ENCODE measurements at places on chromosomes 1 and 21.

- DNase-seq, result no peak
These were observed 30.0 kb upstream of the AGPAT3 start for GRCh38 chr21:43835050-43835449.

DNA sequence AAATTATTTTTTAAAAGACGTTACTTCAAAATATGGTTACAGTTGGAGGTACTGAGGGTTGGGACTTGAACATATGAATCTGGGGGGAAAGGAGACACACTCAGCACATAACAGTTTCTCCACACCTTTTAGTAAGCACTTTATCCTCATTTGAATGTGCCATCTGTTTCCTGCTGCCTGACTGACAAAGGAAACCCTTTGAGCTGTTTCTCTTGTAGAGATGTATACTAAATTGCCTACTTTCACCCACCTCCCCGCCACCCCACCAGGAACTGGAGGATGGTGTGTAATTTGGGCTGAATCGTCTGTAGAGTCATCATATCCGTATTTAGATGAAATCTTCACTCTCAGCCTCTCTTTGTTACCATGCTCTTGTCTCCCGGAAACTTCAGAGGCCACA is 108.1 kb downstream of the KAZN start:
- no peak for DNase-seq

DNA sequence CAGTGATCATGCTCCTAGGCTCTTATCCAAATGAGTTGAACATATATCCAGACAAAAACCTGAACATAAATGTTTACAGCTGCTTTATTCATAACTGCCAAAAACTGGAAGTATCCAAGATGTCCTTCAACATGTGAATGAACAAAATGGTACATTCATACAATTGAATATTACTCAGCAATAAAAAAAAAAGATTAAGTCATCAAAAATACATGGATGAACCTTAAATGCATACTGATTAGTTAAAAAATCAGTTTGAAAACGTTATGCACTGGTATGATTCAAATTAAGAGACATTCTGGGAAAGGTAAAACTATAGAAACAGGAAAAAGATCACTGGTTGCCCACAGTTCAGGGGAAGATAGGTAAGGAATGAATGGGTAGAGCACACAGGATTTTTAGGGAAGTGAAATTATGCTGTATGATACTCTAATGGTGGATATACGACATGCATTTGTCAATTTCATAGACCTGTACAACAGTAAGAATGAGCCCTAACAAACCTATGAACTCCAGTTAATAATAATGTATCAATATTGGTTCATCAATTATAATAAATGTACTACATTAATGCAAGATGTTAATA is 3.1 kb downstream of the LRRC40 start:
- no peak for DNase-seq

DNA sequence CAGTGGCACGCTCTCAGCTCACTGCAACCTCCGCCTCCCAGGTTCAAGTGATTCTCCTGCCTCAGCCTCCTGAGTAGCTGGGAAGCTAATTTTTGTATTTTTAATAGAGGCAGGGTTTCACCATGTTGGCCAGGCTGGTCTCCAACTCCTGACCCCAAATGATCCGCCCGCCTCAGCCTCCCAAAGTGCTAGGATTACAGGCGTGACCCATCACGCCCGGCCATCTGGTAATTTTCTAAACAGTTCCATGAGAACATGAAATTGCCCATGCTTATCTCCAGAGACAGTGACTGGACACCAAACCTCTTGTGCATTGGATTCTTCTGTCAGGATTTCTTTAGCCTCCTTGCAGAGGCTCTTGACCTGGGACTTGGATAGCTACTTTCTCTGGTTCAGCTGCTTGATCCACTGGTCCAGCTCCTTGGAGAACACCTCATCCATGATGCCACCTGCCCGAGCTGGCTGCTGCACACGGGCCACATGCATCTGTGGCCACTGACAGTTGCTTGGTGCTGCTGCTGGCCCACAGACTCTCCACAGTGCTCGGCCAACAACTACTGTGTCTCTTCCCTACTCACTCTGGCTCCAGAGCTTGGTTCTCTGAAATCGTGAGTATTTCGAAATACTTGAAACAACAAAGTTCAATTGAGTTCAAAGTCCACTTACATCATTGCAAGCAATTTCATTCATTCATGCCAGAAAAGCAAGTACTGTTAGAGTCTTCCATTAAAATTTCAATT is 40.0 kb upstream of the CTPS1 start:
- no peak for DNase-seq

GRCh38 chr1:176989754-176990153 is 174.8 kb downstream of the ASTN1 start:
- no peak for DNase-seq

GRCh38 chr1:94299627-94300553 is 62.5 kb upstream of the ARHGAP29 start:
- DNase-seq, result no peak

DNA sequence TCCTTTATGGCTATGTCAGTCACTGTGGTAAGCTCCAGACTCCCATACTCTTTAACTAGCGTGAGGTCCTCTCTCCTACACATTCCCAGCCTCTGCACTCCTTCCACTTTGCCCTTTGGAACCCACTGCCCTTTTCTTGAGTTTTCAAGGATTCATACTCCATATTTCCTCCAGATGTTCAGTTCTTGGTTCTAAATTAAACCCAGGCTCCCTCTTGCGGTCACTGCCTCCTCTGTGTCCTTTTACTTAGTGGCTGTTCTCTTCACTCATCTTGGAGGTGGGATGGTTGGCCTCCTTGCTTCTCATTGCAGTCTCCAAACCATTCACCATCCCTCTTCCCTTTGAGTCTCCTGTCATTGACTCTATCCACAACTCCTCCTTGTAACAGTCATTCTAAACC is 208.1 kb downstream of the TGFB2 start:
- DNase-seq, result no peak

GRCh38 chr1:64065571-64065970 is 137.9 kb upstream of the UBE2U start:
- DNase-seq, result no peak

DNA sequence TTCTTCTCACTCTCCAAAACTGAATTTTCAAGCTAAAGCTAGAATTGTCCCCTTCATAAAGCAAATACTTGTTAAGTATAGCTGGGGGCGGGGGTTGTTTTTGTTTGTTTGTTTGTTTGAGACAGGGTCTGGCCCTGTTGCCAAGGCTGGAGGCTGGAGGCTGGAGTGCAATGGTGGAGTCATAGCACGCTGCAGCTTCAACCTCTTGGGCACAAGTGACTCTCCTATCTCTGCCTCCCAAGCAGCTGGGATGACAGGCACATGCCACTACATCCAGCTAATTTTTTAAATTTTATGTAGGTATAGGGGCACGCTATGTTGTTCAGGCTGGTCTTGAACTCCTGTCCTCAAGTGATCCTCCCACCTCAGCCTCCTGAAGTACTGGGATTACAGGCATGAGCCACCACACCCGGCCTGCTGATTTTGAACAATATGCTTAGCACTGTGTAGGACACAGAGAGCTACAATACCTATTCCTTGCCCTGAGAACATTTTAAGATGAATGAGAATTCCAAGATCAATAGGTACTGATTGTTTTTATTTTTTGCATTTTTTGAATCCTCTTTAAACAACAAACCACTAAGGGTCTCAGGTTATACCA is 42.2 kb downstream of the PCNX2 start:
- DNase-seq, result no peak

DNA sequence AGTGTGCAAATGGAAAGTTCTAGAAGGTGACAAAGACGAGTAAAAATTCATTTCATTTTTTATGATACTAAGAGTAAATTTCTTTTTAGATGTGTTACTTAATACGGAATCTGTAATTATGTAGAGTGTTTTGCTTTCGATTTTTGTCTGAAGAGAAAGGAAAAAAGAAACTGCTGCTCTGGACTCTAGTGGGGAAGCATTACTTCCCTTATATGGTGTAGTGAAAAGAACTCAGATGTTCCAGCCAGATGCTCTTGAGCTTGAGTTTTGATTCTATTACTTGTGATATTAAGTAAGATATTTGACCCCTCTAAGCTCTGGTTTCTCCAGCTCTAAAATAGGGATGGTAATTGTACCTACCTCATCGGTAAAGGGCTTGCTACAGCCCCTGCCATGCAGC is 12.2 kb upstream of the GPR161 start:
- DNase-seq, result no peak

- DNase-seq, result no peak
These were observed 33.0 kb upstream of the S100A7 start for GRCh38 chr1:153493343-153493960.

- no peak for DNase-seq
These were observed 44.0 kb downstream of the NRIP1 start for GRCh38 chr21:15020797-15021196.

DNA sequence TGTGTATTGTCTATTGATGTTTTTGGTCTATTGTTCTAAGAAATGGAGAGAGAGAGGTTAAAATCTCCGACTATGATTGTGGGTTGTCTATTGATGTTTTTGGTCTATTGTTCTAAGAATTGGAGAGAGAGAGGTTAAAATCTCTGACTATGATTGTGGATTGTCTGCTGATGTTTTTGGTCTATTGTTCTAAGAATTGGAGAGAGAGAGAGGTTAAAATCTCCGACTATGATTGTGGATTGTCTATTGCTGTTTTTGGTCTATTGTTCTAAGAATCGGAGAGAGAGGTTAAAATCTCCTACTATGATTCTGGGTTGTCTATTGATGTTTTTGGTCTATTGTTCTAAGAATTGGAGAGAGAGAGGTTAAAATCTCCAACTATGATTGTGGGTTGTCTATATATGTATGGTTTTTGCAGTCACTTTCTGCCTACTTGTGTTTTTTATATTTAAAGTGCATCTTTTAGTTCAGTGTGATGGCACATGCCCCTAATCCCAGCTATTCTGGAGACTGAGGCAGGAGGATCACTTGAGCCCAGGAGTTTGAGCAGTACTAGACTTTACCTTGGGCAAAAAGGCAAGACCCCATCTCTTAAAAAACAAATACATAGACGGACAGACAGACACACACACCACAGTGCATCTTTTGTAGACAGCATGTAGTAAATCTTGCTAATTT is 16.2 kb downstream of the C1orf159 start:
- no peak for DNase-seq

GRCh38 chr1:100538913-100539835 is 1.2 kb downstream of the GPR88 start:
- no peak for DNase-seq

- no peak for DNase-seq
These were observed 25.9 kb downstream of the CYP2J2 start for GRCh38 chr1:59900640-59901039.

DNA sequence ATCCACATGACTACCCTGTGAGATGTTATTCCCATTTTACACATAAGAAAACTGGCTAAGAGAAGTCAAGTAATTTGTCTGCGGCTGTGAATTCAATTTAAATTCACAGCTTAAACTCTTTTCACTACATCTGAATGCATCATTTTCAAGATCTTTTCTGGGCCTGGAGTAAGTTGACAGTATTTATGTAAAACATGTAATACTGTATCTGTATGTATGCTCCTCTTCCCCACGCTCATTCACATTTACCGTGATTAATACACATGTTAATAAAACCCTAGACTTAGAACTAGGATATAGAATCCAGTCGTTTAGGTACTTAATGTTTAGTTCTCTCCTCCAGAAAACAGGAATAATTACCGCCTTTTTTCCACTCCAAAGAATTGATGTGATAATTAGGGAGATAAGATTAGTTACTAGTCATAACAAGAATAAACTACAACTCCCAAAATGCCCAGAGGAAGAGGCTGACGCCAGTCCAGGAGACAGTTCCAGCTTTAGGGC is 442 bp upstream of the PPP1R12B start:
- DNase-seq, result no peak

DNA sequence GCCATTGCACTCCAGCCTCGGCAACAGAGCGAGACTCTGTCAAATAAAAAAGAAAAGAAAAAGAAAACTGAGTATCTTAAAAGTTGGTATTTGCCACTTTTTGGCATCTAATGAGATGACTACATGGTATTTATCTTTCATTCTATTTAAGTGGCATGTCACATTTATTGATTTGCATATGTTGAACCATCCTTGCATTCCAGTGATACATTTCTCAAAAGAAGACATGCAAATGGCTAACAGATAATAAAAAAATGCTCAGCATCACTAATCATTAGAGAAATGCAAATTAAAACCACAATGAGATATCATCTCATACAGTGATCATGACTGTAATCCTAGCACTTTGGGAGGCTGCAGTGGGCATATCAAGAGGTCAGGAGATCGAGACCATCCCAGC is 28.1 kb downstream of the SFPQ start:
- no peak for DNase-seq

DNA sequence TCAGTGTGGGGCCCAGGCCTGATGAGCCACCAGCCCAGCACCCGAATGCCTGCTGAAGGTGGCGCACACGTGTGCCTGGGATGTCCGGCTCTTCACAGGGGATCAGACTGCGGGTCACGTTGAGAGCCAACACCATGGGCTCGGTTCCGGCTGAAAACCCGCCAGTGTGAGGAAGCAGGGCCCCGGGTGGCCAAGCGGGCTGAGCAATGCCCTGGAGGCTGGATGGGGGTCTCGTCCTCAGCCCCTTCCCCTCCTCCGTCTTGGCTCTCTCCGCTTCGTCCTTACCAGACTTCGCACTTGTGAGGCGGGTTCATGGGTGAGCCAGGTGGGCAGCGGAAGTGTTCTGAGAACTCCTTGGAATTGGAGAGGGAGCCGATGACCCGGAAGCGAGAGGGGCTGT is 43.0 kb upstream of the EIF4G3 start:
- no peak for DNase-seq

- DNase-seq, result no peak
These were observed 5.8 kb upstream of the RAP1GAP start for GRCh38 chr1:21674957-21675356.

- DNase-seq, result no peak
These were observed 15.5 kb upstream of the RPS6KC1 start for GRCh38 chr1:213035573-213035972.

DNA sequence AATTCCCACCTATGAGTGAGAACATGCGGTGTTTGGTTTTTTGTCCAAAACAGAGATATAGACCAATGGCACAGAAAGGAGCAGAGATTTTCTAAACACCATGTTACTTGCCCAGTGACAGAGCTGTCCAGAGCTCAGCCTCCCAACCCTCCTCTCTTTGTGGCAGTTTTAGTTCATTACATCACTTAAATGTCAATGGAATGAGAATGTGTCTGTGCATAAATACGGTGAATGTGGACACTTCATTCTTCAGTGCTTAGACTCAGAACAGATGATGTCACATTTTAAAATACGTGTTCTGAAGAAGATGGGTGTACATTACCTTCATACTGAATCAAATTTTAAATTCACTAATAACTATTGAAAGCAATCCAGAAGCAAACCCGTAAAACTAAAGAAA is 374.9 kb downstream of the DSCAM start:
- DNase-seq, result no peak

DNA sequence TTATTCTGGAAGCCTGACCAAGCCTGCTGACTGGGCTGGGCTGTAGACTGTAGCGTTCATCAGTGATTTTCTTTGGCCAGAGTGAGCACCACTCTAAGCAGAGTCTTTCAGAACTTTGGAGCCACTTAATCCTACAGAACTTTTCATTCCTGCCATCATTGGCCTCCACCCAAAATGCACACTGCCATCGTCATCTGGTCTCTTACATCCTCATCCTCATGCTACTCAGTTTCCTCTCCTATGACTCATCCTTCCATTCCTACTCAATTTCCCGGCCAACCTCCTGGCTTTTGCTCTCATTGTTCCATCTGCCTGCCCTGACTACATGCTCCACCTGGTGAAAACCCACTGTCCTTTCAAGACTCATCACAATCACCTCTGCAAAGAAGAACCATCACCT is 233.8 kb upstream of the USP25 start:
- DNase-seq, result no peak

- no peak for DNase-seq
These were observed 159.5 kb upstream of the KCTD3 start for GRCh38 chr1:215407575-215407974.
